ENCODE measurements at places on chromosomes 3 and 15.
A peak's percentile ranks its signal among the peaks of the same experiment; 100 is the strongest.

DNA sequence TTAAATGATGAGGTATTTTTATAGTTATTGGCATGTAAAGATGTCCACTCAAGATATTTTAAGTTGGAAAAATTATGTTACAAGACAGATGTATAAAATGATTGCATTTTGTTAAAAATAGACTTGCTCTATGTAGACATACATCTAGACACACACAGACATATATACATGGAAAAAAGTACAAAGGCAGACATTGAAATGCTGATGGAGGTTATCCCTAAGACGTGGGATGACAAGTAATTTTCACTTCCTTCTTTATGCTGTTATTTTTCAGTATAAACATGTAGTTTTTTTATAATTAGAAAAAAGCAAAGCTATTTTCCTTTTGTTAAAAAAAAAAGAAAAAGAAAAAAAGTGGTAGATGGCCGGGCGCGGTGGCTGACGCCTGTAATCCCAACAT, 7.2 kb downstream of the HOMER2 start:
- DNase-seq = no peak

DNA sequence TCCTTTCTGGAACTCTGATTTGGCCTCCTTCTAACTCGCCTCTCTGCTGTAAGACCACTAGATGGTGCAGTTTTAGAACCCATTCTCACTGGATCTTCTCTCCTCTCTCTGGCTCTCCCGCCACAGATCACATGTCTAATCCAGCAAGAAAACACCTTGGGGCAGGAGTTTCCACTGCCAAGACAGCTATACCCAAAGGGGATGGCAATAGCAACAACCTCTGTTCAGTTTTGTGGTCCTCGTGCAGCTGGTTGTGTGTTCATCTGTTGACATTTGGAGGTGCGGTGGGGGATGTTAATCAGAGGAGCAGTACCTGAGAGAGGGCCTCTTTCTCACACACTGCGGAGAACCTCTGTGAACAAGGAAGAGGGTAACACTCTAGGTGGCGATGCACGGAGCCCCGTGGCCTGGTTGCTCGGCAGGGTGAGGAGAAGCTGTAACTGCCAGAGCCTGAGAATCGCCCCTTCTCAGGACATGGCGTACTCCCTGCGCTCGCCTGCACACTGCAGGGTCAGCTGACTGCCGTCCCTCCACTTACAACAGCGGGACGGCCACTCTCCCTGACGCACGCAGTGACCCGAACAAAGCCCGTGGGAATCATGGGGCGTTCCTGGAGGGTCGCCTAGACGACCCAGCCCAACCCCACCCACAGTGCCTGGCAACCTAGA, at the start of gene TEX55:
TEX55 (plus strand) TSS at position 666 of the 668 bp plus-strand sequence. CDS start 25 bp downstream, outside the sequence.
- peak; percentile 87 for DNase-seq

- no peak for DNase-seq
Measured at GRCh38 chr3:138009476-138010272, at the start of gene CLDN18. TSS of gene CLDN18 (plus strand) at chr3:138010165. CDS start at chr3:138010226, 61 bp downstream.

- DNase-seq = no peak
Measured at GRCh38 chr3:121747976-121748375, 1.6 kb downstream of the GOLGB1 start.

- no peak for DNase-seq
Measured at GRCh38 chr3:124347418-124347817, 355.5 kb upstream of the ROPN1 start.

DNA sequence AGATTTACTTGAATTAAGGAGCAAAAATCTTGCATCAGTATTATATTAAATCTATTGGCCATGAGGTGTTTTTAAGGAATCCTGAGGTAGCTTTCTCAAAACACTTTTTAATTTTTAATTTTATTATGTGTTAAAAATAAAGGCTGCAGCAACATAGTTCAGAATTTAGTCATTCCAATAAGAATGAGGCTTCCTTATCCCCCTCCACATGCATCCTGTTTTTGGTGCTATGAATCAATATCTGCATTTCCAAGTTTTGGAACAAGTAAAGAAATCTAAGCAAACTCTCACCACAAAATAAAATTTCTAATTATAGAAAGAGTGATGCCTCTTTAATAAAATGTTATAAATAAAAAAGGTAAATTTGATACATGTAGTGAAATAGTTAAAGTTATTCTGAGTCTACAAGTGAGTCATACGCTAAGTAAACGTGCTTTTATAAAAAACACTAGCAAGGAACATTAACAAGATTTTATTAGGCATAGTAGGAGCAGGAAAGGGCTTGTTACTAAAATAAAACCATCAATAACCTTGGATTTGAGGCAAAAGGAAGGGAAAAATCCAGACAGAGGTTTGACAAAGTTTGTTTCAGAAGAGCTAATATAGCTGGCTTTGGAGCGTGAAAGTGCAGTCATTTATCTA, 1218.0 kb downstream of the NSUN3 start:
- DNase-seq = no peak

DNA sequence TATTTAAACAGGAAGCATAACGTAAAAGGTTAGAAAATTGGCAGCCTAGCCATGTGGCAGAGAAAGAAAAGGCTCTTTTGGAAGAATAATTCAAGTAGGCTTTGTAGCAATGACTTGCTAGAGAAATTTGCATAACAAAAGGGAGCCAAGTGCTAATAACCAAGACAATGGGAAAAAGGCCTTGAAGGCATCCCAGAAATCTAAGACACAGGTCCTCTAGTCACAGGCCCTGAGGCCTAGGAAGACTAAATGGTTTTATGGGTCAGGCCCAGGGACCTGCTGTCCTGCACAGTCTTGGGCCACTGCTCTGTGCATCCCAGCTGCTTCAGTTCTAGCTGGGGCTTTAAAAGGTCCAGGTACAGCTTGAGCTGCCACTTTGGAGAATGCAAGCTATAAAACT, 78.5 kb downstream of the FGF7 start:
- DNase-seq = no peak

DNA sequence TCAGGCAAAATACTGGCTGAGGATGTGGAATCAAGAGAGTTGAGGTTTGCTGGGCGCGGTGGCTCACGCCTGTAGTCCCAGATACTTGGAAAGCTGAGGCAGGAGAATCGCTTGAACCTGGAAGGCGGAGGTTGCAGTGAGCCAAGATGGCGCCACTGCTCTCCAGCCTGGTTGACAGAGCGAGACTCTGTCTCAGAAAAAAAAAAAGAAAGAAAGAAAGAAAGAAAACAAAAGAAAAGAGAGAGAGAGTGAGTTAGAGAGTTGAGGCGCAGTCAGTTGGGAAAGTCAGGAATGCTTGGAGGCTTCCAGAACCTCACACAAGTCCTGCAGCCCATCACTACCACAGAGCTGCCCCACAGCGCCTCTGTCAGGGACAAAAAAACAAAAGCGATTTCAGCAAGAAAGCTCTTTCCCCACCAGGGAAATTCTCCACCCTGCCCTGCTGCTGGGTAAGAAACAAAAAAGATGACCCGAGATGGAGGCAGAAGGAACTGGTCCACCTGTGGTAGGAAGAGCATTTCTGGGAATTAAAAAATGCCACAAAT, 13.8 kb downstream of the HDC start:
- no peak for DNase-seq

DNA sequence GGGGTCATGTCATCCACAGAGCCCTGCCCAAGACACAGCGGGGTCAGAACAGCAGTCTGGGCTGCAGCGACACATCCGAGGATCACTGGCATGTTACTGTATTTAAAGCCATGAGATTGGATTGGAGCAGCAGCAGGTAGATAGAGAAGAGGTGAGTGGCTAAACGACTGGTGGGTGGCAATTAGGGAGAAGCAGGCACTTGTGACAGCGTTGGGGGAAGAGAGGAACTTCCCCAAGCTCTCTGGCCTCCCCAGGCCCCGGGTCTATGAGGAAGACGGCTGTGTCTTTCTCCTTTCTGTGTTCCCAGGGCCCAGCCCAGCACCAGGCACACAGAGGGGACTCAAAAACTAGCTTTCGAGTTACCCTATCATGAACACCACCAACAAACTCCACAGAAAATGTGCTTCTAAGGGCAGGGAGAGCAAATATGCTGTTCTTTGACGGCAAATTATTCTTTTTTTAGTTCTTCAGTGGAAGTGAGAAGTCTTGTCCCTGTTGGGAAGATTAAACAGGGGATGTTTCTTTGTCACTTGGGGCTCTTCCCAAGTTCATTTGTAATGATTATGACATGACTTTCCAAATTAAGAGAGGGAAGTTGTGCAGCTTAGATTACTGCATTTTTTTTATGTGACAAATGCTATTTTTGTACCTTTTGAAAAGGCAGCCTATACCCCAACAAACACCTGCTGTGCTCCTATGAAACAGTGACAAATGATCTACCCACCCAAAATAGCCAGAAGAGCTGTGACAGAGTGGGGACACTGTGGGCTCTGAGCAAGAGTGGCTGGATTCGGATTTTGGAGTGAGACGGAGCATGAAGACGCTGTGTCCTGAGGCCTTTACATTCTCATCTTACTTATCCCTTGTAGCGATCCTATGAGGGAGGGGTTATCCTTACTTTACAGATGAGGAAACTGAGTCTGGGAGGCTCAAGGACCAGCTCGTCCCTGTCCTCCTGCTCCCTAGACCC, 7.2 kb upstream of the SYNM start:
- no peak for DNase-seq

GRCh38 chr3:48268381-48268935, 27.6 kb downstream of the ZNF589 start:
- no peak for DNase-seq
